CD8-positive, alpha-beta T cell (primary cell): ENCODE measurements at places on chromosomes 12 and 14.

- DNase-seq, result no peak
These were observed 15.7 kb downstream of the SNRPF start for GRCh38 chr12:95874452-95874851.

GRCh38 chr12:53994264-53995001, 5.5 kb upstream of the HOXC9 start:
- no peak for DNase-seq

DNA sequence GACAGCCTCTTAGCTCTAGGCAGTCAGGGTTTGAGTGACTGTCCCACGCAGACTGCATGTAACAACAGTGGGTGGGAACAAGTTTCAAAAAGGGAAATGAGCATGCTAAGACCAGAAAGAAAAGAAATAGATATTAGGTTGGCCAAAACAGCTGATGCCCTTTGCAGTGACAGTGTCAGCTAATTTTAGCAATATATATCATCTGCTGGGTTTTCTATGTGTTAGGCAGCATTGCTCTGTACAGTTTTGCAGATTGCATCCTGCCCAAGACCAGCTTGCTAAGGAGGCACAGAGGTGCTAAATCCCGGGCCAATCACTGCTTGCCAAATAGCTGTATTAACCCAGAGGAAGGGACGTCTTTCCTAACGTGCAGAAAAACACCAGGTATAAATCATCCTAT, 541.9 kb upstream of the TBX3 start:
- DNase-seq, result no peak

GRCh38 chr12:98698603-98699463, 53.7 kb downstream of the APAF1 start:
- peak; percentile 9 for DNase-seq

DNA sequence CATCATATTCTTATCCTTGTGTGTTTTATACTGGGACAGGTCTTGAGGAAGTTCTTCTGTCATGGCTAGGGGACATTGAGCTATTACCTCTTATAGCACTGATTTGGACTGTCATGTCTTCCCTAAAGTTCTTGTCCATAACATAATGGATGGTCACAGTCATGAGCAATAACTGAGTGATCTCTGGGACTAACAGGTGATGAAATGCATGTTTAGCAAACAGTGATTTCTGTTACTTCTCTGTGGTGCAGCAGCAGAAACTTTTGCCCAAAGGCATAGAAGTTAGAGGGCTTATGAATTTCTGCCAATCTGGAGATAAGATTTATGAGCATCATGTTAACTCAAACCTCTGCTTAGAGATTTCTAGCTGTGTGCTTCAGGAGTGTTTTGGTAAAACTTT, 5.9 kb downstream of the ADIPOR2 start:
- no peak for DNase-seq

DNA sequence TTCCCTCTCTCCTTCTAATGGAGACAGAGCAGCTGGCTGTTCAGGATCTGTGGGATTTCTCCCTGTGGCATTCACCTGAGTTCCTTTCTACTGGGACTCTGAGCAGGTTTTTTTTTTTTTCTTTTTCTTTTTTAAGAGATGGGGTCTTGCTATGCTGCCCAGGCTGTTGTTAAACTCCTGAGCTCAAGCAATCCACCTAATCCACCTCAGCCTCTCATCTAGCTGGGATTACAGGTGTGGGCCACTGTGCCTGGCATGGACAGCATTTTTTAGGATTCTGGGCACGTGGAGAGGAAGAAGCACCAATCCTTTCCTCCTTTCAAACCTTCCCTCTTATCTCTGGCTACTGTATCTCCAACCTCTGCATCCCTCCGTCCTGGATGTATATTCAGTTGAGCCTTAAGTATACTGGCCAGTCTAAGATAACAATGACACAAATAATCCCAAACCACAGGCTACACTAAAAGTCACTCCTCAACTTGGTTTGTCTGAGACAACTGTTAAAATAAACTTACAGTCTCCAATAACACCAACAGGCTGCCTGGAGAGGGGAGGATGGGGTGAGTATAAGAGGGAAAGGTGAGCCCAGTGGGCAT, 16.4 kb upstream of the CELA1 start:
- DNase-seq, result no peak

GRCh38 chr12:125688881-125689280, 623.6 kb downstream of the AACS start:
- DNase-seq, result no peak

DNA sequence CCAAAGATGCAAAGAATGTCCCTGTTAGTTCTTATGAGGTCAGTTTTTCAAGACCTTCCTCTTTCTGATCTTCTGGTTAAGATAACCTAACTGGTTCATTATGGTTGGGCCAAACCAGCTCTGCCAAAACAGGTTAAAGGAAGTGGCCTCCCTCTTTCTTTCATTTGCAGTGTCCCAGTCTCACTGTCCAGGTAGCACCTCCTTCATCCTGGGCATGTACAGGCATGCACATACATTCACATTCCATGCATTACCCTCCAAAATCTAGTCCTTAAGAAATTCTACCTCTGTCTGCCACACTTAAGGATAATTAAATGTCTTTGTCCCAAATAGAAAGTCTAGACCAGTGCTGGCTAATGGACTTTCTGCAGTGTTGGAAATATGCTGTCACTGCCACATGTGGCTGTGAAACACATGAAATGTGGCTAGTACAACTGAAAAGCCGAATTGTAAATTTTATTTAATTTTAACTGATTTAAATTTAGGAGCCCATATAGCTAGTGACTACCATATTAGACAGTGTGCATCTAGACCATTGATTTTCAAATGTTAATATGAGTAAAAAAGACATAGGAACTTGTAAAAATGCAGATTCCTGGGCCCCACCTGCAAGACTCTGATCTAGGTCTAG, 169.3 kb downstream of the PCNX1 start:
- no peak for DNase-seq

DNA sequence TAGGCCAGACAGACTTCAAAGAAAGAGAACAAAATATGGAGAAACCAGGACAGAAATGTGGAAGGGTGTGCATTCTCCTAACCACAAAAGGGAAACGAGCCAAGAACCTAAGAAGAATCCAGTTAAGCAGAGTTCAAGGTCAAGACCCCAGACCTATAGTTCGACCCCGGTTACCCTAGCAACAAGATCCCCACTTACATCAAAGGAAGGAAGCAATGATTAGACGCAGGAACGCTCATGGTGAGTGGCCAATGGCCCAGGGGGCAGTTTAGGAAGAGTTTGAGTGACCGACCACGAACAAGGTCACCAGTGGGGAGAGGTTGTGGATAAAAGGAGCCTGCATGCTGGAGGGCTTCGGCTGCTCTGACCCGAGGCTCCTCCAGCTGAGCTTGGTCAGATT, 36.2 kb downstream of the OAS2 start:
- no peak for DNase-seq
